ENCODE measurements at places on chromosomes 7 and 10.
A peak's percentile ranks its signal among the peaks of the same experiment; 100 is the strongest.

GRCh38 chr7:7664291-7664690 is 23.7 kb downstream of the UMAD1 start:
- no peak for DNase-seq

- DNase-seq: no peak
Observed at GRCh38 chr7:126557271-126557670, 695.5 kb downstream of the GRM8 start.

DNA sequence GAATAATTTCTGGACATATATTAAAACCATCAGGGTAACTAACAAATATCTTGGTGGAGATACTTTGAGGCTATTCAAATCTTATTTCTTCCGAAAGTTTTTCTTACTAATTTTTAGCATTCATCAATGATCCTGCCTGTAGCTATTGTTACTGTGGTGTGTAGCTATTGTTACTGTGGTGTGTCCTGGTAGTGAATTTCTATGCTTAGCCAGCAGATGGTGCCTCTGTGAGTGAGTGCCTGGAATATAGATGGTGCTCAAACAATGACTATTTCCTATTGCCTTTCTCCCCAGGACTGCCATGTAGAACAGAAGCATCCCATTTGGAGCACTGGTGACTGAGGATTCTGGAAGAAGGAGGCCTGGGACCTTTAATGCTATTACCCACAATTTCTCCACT is 245.7 kb downstream of the CCSER2 start:
- DNase-seq: peak; percentile 5

DNA sequence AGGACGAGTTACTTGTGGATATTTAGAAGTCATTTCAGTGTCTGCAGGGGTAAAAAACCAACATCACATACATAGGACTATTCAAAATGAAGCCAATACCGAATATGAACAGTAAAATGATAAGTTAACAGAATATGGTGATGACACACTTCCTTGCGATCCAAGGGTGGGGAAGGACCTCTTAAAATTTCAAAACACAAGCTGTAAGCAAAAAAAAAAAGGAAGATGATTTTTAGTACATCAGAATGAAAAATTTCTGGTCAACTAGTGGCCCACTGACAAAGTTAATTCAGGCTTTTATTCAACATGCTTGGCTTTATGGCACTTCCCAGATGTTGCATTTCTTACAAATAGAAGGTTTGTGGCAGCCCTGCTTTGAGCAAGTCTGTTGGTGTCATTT is 19.0 kb upstream of the GALNTL5 start:
- no peak for DNase-seq

- DNase-seq: peak; percentile 32
Observed at GRCh38 chr10:95756041-95756761, at the start of gene ENTPD1. Gene ENTPD1 (plus strand): TSS chr10:95756163. CDS start chr10:95756240, 77 bp downstream.

GRCh38 chr7:105760551-105761447 is 115.6 kb downstream of the ATXN7L1 start:
- no peak for DNase-seq

- DNase-seq: no peak
Observed at GRCh38 chr7:156479596-156479995, 161.0 kb upstream of the RNF32 start.

GRCh38 chr10:72308320-72308987 is 34.7 kb downstream of the DDIT4 start:
- peak; percentile 92 for DNase-seq

GRCh38 chr7:31335161-31335856 is 5.2 kb downstream of the NEUROD6 start:
- DNase-seq: no peak

DNA sequence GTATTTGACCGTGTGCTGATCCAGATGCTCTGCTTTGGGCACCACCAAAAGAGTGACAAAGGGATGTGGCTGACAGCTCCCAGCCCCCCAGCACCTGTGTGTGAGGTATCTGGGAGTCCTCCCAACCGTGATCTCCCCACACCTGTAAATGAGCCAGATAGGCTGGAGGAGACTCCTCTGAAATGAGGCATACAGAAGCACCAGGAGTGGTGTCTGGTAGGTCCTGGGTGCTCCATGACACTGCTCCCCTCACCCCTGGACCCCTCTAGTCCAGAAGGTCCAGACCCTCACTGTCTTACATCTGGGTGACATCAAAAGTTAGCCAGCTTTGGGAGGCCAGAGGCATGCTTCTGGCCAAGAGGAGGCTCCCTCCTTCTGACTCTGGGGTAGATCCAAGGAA is 20.0 kb upstream of the DRGX start:
- DNase-seq: no peak

DNA sequence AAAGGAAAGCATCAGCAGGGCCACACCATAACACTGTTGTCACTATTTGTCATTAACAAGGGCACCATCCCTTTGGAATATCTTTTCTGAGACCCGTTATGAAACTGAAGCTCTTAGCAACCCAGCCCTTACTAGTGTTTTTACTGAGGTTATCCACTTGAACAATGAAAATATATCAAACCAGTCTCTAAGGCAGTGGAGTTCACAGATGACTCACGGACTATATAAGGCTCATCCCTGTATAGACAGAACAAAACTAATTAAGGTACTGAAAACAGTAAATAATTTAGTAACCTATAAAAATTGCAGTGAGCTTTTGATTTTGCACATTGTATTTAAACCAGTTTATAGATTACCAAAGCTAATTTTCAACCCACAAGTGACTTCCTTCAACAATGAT is 196.0 kb downstream of the ELAPOR2 start:
- DNase-seq: no peak

DNA sequence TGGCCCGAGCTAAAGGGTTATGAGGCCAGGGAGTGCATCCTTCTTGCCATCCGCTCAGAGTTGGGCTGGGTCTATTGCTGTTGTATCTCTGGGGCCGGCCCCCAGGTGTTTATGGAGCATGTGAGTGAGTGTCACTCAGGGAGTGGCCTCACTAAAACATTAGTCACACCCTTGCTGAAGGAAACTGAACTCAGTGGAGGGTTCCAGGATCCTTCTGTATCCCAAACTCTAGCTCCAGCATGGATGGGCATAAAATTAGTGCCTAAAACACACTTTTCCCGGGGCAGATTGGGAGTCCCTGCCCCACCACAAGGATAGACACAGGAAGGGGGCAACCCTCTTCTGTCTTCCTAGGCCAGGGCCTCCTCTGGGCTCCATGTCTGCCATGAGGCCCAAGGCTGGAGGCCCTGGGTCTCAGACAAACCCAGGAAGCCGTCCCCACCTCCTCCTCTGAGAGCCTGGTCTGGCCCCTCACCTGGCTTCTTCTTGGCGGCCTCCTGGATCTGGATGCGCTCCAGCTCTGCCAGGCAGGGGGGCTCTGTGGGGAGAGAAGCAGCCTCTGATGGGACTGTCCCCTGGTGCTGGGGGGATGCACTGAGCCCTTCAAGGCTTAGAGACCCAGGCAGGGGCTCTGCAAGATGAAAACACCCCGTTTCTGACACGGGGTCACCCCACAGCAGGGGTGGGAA is 24.5 kb downstream of the SPOCK2 start:
- no peak for DNase-seq

DNA sequence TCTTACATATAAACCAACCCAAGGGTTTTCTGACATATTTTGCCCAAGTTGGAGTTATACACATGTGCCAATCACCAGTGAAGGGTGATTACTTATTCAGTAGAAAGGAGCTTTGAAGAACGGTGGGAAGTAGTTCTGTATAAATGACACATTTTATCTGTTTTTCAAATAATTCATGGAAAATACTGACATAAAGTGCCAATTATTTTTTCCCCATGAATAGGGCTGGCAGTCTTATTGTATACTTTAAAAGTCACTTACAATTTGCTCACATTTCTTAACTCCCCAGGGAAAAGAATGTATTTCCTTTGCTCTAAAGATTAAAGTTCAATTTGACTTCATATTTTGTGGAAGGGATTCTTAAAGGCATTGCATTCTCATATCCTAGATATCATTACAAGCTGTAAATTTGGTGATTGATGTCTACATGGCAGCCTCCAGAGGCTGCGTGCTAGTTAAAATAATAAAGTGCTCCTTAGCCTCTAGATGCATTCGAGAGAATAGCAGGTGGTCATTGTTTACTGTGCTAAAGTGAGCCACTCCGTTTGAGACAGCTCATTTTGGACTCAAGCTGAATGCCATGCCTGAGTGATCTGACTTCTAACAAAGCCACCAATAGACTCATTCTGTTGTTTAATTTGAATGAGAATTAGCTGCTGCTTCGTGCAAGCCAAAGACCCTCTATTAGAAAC is 148.8 kb upstream of the NRP1 start:
- DNase-seq: no peak

DNA sequence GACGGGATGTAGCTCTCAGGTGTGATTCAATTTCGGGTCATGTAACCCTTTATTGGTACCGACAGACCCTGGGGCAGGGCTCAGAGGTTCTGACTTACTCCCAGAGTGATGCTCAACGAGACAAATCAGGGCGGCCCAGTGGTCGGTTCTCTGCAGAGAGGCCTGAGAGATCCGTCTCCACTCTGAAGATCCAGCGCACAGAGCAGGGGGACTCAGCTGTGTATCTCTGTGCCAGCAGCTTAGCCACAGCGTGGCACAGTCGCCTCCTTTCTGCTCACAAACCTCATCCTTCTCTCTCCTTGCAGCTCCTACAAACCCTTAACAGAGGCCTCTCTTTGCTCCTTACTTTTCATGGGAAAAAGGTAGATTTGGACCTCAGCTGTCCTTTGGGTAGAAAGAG is 197.5 kb upstream of the PRSS58 start:
- DNase-seq: no peak

GRCh38 chr7:28854750-28855074 is 103.4 kb downstream of the TRIL start:
- no peak for DNase-seq

All from LHCN-M2 (cell line).